Umbilical cord (tissue), 2 donors: ENCODE measurements at places on chromosomes 5 and 9. TPM values are rescaled to one million over a fixed set of nuclear protein-coding genes. Genes with fewer than 3 reads are reported as not detected.

- DNase-seq, result no peak
Measured at GRCh38 chr5:98128271-98128670, 645.2 kb upstream of the RGMB start.

- no peak for DNase-seq
Measured at GRCh38 chr5:133582971-133583370, 29.4 kb downstream of the FSTL4 start.

GRCh38 chr9:37622462-37622861 lies 28.3 kb upstream of the FRMPD1 start:
- no peak for DNase-seq

DNA sequence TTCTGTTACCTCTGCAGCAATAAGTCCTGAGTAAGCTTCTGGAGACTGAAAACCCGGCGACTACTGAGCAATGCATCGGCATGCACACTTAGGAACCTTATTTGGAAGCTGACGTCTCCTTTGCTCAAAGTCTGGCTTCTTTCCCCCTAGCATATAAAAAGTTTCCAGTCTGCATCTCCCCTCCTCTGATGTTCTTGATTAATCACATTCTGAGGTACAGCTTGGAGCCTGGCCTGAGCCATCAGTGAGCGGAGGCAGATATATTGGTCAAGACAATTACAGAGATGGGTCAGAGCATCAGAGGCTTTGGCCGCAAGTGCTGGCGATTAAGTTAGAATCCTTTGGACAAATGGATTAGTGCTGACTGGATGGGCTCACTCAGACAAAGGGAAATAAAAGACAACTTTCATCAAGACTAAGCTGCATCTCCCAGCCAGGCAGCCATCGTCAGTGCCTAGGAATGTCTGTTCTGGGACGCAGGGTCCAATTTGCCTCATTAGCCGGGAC lies 140.7 kb downstream of the MTX3 start:
- DNase-seq, result peak; percentile 2

DNA sequence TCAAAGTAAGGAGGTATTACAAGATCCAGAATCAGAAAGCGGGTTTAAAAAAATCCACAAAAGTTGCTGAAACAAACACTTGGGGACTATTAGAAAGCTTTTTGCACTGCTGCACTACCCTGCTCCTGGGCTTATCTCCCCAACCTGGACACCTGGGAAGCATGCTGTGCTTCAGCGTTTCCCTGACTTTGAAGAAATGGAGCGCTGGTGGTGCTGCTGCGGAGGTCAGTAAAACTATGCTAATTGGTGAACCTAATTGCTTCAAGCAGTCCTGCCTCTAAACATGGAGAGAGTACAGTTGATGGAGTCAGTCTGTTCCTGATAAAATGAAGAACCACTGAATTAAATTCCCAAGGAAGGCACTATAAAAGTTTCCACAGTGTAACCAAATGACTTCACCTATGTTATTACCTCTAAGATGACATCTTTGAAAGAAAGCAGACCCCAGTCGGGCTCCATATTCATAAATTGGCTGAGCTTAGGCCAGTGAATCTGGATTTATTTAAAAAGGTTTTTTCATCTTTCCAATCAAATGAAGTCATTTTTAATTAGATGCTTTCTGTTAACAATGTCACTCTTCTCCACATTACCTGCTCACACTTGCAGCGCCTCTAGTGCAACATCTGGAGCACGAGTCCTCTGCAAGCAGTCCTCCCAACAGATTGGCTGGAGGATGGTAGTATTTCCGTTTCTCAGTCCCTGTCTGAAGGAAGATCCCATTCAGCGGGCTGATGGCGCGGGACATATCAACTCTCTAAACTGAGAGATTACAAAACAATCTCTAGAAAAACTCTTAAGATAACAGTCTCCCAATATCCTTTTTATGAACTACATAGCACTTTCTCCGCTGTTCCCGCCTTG lies 11.5 kb downstream of the NR2F1-AS1 start:
- no peak for DNase-seq

DNA sequence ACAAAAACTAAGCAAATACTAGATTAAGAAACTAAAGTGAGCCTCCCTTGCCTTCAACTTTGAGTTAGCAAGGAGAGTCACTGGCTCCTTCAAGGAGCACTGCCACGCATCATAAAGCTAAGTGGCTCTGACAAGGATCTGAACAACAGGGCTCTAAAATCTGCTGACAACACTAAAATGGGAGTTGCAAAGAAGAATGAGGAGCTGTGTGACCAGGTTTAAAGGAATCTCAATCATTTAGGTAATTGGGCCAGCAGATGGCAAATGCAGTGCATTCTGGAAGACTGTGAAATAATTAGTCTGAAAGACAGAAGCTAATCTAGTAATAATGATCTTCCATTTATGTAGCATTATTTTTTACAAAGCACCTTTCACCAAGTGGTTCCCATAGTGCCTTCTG lies 297.0 kb upstream of the TAS2R1 start:
- peak; percentile 15 for DNase-seq

DNA sequence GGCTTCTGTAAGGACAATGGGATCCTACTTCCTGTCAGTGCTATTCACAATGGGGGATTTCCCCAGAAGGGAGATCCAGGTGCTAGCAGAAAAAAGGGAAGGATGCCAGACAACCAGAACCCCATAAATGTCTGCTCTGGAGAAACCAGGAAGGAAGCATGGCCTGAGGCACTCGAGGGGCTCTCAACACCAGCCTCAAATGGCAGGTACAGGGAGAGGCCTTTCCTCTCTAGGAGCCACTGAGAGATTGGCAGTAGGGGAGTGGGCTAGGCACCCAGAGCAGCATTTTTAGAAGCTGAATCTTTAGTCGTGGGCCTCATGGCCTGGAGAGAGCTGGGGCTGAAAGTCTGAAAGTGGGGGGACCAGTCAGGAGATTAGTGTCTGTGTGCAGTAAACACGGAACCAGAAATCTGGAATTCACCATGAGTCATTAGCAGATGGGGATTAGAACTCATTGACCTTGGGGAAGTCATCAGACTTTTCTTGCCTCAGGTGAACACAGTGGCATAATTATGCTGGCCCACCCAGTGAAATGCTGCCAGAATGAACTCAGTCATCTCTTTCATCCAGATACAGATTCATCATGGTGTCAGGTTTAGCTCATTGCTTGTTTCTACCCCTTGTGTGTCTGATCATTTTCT lies 28.3 kb downstream of the ARHGEF28 start:
- no peak for DNase-seq

GRCh38 chr9:14868772-14869583 lies 41.2 kb downstream of the FREM1 start:
- DNase-seq, result no peak

DNA sequence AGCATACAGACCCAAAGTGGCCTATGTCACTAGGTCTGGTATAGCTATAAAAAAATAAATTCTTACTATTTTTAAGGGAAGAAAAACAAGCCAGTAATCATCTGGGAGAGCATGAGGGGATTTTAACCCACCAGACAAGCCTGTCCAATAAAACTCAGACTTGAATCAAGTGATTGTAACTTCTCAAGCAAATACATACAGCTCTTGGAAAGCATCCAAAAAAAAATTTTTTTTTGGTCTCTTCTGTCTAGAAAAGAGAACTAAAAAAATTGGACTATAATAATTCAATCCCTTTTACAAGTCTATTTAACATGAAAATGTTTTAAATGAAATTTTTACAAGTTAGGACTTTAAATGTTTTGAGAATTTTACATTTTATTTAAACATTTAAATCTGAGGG lies 61.7 kb downstream of the FBXL17 start:
- DNase-seq, result peak; percentile 47

- peak; percentile 76 for DNase-seq
Measured at GRCh38 chr5:112694853-112695709, 42.6 kb upstream of the APC start.

GRCh38 chr5:32802764-32803163 lies 91.6 kb downstream of the NPR3 start:
- no peak for DNase-seq

DNA sequence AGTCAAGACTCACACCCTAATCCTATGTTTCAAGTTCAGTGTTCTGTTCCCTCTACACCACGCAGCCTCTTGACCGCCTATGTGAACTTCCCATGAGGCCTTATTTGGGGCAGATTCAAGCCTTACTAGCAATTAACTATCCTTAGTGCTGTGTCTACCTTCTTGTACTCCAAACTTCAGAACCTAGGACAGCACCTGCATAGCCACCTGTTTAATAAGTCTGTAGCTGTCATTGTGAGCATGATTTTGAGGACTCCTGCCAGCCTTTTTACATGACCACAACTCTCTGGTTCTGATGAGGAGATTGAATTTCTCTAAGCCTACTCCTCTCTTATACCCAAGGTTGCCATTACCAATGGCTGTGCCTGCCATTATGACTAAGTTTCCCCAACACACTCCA lies 50.8 kb upstream of the PCSK1 start:
- peak; percentile 15 for DNase-seq

- no peak for DNase-seq
Measured at GRCh38 chr5:155850370-155850769, 476.6 kb upstream of the SGCD start.

DNA sequence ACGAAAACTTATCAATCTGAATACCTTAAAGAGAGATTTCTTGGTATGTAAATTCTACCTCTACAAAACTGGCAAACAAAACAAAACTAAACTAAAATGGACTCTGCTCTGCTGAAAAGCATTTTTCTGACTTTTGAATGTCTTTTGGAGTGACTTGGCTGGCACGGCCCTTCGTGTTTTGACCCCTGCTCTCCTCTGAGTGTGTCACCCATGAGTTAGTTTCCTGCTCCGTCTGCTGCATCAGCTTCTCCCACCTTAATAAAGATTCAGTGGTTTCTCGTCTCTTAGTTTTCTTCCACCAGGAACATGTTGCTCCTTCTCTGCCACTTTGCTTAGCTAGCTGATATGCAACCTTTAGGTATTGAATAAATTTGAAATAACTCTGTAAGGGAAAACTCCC lies 1084.0 kb upstream of the CDH18 start:
- DNase-seq, result no peak

GRCh38 chr5:95283761-95284571 lies 928 bp downstream of the MCTP1 start:
- DNase-seq, result peak; percentile 16

- DNase-seq, result no peak
Measured at GRCh38 chr5:91146905-91147600, 236.1 kb downstream of the ARRDC3 start.

DNA sequence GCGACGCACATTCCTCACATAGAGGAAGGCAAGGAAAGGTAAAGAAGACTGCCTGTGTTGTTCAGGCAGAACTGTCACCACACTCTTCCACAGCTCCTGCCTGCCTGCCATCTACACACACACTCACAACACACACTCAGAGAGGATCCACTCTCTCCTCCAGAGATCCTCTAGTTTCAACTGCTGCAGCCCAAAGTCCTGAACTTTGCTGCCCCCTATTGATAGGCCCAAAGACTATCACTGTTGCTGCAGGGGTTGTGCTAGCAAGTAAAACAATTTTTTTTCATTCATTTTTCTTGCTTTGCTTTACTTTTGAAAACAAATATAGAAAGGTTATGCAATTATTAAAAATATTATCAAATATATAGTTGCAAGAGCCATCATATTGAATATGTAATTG lies 5.9 kb upstream of the CFAP90 start:
- DNase-seq, result peak; percentile 28

- no peak for DNase-seq
Measured at GRCh38 chr5:54608423-54609085, 91.0 kb downstream of the SNX18 start.

The SLC36A2 gene
- 1.7 TPM for total RNA-seq

The HSD17B3 gene
- 2.4 TPM for total RNA-seq

The RIGI gene
- 8.4 TPM for total RNA-seq

The KLHL3 gene
- total RNA-seq, result 5.5 TPM

The PLK2 gene
- 106 TPM for total RNA-seq

The GARNL3 gene
- 34.4 TPM for total RNA-seq

The MED10 gene
- 7.7 TPM for total RNA-seq

The LRRC19 gene
- total RNA-seq, result 2.9 TPM

The FOXD4L4 gene
- total RNA-seq, result 1.9 TPM

The FAM163B gene
- total RNA-seq, result 6.3 TPM
